Activated gamma-delta T cell (primary cell): ENCODE measurements at places on chromosomes 4 and X.

- DNase-seq: no peak
Observed at GRCh38 chrX:26411045-26411444, 195.1 kb downstream of the MAGEB5 start.

DNA sequence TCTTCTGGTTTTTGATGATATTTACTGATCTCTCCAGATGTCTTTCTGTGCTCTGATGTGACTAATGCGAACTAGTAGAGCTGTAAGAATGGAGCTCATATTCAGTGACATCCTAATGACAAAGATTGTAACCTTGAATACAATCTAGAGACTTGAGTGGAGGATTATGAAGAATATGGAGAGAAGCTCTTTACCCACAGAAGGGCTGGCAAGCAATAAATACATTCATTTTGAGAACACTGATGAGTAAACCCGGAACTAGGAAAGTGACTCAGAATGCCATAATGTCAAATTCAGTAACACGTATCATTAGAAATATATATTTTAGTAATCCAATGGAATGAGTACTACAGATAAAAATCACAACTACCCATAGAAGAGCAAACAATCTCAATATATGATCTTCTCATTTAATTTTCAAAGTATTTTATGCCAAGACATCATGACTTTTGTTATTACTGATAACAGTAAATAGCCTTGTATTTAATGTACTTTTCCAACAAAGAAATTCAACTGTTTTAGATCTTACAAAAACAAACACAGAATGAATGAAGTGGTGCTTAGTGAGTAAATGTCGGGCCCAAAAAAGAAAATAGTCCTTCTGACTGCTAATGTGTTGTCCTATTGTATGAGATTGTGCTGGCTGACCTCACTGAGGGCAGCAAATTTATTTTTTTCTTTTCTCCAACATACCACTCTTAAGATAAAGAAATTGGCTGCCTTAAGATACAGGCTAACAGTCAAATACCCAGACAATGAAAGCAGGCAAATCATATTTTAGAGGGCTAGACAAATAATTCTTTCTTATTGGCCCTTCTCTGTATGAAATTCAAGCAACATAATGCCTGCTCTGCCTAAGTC lies 49.2 kb upstream of the HDAC8 start:
- no peak for DNase-seq

DNA sequence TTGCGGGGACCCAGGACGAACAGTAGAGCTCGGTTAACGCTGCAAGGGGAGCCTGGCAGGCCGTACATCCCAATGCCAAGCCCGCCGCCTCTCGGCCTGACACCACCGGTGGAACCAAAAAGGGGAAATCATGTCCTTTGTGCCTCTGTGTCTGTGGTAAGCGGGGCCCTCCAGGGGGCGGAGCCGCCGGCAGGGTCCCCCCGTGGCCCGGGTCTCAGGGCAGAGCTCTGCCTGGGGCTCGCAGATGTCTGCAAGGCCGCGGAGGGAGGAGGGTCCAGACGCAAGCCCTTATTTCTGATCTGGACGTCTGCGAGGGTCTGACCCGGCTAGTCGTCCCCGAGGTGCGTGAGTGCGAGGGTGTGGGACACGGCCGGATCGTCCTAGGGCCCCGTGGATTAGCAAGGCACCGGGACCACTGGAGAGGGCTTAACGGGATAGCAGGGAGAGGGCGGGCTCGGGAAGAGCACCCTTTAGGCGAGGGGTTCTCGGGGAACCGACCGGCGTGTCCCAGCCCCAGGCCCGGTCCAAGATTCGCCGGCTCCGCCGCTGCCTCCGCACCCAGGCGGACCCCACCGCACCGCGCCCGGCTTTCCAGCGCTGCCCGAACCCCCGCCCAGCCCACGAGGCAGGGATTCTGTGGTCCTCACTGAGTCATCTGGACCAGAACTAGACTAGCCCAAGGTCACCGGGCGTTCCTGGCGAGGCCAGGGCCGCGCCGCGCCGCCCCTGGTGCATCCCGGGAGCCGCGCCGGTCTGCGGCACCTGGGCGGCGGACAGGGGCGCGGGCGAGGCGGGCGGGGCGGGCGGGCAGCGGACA lies 863 bp upstream of the FAM193A start:
- DNase-seq: peak; percentile 31

DNA sequence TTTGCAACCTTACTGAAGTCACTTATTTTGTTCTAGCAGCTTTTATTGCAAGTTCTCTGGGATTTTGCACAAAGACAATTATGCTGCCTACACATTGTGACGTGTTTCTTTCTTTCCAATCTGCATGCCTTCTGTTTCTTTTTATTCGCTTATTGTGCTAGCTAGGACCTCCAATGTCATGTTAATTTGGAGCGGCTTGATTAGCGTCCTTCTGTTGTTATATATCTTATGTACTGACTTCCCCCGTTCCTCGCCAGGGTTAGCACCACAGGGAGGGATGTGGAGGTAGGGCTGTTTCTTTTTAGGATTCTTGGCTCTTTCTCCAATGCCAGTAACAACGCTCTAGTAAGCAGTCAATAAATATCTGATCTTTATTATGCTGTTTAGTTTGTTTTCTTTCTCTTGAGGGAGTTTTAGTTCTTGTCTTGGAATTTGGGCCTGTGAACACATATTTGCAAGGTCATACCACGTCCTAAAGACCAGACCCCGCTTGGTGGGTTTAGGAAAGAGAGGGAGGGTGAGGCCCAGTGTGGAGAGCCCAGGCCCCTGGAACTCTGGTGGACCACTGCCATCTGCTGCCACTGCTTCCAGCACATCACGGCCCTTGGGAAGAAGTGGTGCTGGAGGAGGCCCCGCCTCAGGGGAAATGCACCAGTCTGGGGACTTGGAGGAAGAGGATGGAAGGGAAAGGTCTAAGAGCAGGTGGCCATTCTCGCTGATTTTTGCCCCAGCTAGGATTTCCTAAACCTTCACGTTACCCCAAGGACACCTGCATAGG lies 129.1 kb downstream of the TRIML1 start:
- no peak for DNase-seq

DNA sequence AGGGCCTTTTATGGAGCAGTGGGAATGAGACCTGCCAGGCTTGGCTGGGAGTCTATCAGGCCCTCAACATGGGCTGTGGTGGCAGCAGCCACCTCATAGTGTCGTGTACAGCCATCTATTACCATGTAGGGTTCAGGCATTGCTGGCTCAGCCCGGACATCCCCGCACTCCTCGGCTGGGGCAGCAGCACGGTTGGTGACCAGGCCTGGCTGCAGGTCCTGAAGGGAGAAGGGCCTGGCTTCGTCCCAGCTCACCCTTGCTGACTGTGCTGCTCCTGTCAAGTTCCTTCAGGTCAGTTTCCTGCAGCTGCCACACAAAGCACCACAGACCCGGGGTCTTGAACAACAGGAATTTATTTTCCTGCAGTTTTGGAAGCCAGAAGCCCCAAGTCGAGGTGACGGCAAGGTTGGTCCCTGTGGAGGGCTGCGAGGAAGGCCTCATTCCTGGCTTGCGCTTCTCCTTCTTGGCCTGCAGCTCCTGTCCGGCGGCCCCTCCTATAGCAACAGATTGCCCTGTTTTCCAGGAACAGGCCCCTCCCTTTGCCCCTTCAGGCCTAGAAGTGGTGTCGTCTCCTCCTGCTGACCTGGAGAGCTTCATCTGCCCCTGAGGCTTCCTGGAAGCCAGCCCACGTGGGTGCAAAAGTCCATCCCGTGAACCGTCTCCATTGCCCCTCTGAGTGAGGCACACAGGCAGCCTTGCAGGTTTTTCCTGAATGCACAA lies 25.2 kb upstream of the SORCS2 start:
- no peak for DNase-seq

- no peak for DNase-seq
Observed at GRCh38 chr4:88660446-88661294, 37.0 kb downstream of the NAP1L5 start.

DNA sequence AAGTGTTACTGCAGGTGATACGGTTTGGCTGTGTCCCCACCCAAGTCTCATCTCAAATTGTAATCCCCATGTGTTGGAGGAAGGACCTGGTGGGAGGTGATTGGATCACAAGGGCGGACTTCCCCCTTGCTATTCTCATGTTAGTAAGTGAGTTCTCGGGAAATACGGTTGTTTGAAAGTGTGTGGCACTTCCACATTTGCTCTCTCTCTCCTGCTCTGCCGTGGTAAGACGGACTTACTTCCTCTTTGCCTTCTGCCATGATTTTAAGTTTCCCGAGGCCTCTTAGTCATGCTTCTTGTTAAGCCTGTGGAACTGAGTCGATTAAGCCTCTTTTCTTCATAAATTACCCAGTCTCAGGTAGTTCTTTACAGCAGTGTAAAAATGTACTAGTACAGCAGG lies 65.2 kb upstream of the SLC7A11 start:
- no peak for DNase-seq

DNA sequence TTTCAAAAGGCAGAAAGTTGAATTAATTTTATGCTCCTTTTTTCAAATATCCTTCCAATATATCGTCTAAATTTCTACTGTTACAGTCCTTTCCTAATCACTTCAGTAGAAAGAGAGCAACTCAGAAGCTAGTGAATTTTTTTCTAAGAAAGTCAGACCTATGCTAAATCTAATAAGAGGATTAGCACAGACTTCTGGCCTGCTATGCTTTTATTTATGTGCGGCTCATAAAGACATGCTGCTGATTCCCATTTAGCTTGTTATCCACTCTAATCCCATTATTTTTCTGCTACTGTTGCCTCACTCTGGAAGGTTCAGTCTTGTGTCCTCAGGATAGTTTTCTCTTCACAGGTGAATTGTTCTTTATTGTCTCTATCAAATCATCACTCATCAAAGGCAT lies 473.5 kb upstream of the FAM241A start:
- no peak for DNase-seq

DNA sequence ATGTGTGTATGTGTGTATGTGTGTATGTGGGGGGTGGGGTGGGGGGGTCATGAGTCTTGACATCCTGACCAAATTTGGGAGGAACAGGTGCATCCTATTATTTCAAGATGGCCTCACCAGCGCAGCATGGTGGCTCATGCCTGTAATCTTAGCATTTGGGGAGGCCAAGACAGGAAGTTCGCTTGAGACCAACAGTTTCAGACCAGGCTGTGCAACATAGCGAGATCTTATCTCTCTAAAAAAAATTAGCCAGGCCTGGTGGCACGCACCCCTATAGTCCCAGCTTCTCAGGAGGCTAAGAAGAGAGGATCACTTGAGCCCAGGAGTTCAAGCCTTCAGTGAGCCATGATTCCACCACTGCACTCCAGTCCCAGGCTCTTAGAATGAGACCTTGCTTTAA lies 47.0 kb upstream of the DHRSX start:
- no peak for DNase-seq

- DNase-seq: no peak
Observed at GRCh38 chrX:14386981-14387380, 142.4 kb upstream of the GLRA2 start.

DNA sequence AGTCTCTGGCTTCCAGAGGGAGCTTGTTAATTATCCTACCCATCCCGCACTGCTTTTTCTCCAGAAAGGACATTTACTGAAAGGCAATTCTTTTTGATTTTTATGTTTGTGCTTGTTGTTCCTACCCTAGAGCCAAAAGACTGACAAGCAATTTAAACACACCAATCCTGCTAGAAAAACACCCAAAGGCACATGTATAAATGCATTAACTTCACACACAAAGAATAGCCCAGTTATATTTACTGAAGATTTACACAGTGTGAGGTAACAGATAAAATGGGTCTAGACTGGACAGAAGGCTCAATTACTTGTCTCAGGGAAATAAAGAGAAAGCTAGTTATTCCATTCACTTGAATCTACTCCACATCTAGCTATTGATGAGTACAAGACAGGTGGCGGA lies 61.2 kb upstream of the NOCT start:
- DNase-seq: no peak

DNA sequence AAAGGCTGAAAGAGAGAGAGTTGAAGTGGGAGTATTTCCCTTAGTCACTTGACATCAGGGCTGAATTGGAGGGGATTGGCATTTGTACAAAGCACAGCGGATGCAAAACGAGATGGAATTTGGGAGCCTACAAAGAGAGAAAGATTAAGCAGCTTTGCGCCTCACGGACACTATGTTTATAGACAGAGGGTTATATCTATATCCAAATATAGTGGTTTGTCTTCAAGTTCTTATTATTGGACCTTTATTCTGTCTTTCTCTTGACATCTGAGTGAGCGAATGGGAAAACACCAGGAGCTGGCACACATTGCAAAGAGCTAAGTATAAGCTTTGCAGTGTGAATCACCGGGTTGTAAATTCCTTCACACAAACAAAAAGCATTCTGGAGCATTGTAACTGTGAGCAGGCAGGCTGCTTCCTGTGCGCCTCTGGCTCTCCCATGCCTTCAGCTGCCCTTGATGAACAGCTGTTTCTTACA lies 500.2 kb downstream of the STIM2 start:
- DNase-seq: no peak

- no peak for DNase-seq
Observed at GRCh38 chr4:150904671-150905070, 110.4 kb downstream of the LRBA start.

DNA sequence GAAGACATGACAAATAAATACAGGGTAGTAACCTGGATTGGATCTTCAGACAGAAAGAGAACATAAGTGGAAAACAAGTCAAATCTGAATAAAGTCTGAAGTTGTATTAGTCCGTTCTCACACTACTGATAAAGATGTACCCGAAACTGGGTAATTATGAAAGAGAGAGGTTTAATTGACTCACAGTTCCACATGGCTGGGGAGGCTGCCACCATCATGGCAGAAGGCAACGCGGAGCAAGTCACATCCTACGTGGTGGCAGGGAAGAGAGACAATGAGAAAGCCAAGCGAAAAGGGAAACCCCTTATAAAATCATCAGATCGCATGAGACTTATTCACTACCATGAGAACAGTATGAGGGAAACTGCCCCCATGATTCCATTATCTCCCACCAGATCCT lies 82.8 kb downstream of the USP46 start:
- DNase-seq: no peak

GRCh38 chrX:1392376-1393068 lies 609 bp upstream of the SLC25A6 start:
- no peak for DNase-seq

GRCh38 chr4:21835712-21836111 lies 112.9 kb downstream of the KCNIP4 start:
- DNase-seq: no peak

GRCh38 chr4:63211375-63211774 lies 1197.9 kb downstream of the TECRL start:
- no peak for DNase-seq

DNA sequence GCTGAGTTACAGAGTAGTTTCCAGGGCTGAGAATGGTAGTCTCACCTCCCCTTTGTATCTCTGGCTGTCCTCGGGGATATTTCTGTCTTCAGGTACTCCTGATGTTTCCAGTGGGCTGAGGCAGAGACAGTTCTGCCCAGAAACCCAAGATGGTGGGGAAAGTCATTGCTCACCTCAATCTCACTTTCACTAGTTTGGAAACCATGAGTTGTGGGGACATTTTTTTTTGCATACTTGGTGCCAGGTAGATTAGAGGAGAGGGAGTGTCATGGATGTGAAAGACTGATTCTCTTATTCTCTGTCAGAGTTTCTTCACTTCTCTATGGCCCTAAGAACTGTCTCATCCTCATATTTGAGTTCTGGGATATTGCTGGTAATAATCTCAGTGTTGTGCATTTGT lies 708.6 kb upstream of the MAGEB2 start:
- no peak for DNase-seq

DNA sequence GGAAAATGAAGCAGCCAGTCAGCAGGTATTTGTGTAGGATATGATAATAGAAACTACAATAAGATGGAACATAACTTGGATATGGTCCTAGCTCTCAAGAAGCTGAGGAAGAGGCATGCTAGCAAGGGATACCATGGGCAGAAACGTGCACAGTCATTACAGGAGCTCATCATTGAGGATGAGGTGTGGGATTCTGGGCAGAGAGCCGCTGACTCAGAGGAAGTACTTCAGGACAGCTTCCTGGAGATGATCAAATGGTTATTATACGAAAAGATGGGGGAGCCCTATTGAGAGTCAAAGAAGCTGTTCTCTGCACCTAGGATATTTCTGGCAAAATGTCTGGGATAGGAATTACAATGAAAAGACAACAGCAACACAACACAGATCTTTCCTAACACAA lies 116.0 kb upstream of the PDE5A start:
- DNase-seq: no peak
